Progenitor cell of endocrine pancreas (in vitro differentiated cells): ENCODE measurements at places on chromosomes 12 and 14. TPM values are rescaled to one million over a fixed set of nuclear protein-coding genes. Genes with fewer than 3 reads are reported as not detected.

GRCh38 chr12:96623155-96623554, 133.8 kb downstream of the CFAP54 start:
- DNase-seq: no peak

DNA sequence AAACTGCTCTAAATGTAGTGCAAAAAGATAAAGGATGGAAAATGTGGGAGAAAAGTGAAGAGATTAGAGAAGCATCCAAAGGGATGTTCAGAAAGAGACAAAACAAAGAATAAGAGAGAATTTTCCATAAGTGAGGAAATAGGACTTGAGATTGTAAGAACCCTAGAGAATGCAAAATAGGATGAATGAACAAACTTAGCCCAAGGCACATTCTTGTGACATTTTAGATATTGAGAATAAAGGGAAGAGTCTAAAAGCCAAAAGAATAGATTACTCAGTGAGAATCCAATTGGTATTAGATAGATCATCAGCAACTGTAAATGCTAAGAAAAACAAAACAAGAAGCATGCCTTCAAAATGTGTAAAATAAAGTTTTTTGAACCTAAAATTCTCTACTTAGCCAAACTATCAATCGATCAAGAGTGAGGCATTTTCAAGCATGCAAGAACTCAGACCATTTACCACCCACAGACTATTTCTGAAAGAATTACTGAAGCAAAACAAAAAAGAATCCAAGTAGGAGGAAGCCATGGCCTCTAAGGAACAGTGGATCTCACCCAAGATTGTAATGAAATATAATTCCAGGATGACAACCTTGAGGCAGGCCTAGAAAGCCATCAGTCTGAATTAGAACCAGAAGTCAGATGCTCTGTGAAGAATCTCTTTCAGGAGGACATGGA, 33.5 kb downstream of the DYRK2 start:
- DNase-seq: no peak

MORN3 gene
- total RNA-seq: 1.1 and 1.5 TPM in 2 replicates

SIX6 gene
- total RNA-seq: not detected in 2 replicates

- DNase-seq: no peak
These were observed 86.2 kb upstream of the MYL2 start for GRCh38 chr12:111006621-111007020.

APEX1 gene
- 309 and 322 TPM in 2 replicates for total RNA-seq
